ENCODE measurements at places on chromosomes 11 and 22.
A peak's percentile ranks its signal among the peaks of the same experiment; 100 is the strongest.

DNA sequence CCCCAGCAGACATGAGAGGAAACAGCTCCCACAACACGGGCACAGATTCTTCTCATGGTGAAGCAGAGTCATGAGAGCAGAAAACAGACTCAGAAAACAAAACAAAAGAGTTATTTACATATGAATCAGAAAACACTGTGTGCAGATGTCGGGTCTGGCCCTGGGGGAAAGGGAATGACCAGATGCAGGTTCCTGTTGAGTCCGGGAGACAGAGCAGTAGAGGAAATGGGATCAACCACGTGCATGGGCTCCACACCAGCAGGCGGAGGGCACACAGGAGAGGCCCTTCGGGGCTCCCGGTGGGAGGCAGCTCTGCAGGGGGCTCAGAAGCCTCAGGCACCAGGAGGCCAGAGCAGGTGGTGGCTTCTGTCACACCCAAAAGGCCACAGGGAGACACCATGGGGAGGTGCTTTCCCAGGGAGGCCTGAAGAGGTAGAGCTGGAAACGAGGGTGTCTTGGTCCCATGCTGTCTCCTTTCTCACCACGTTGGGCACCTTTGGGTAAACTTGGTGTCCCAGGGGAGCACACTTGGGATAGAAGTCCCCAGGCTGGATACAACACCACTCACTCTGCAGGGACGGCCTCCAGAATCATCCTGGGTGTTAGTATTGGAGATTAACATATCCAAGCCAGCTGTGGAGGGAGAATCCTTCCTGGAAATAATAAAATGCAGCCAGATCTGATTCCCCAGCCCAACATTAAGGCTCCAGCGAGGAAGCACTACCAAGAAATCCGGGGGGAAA, 764.7 kb downstream of the BRD1 start:
- DNase-seq, result no peak

DNA sequence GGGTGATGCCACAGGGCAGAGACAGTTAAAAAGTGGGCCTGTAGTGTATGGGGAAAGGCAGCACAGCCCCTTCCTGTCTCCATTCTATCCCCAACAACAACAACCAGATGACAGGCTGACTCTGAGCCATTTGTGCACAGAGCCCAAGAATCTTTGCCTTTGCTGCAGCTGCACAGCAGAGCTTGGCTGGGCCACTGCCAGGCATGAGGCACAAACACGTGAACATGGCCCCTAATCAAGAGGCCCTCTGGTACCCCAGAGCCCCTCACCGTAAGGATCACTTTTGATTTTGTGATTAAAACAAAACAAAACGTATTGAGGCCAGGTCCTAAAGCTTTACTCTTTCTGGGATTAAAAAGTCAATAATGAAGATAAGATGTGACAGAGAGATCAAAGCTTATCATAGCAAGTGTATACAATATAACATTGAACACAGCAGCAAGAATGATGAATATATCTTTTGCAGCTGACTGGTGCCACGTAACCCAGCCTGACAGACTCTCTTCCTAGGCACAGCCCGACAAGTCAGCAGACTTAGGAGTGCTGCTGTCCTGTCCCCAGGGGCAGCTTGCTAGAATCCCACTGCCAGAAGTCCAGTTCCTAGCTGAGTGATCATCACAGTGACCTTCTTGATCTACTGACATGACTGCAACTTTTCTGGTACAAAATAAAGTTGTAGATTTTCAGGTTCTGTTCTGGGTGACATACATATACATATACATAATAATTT, 117.8 kb downstream of the SERGEF start:
- no peak for DNase-seq

DNA sequence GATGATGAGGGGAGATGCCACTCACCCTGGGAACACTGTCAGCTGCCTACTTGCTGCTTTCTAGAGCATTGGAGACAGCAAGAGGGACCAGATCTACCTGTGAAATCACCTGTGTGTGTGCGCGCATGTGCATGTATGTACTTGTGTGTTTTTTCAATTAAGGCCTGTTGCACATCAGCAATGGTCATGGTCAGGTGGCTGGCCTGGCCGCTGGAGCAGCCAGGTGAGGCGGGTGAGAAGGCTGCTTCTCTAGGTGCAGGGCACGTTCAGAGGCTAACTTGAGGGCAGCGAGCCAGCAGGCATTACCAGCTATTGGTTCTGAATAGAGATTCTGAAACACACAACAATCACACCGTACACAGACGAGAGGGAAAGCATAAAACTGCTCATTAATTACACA, 65.1 kb downstream of the PARVG start:
- DNase-seq, result no peak

GRCh38 chr11:134397304-134398078, 14.6 kb downstream of the B3GAT1 start:
- no peak for DNase-seq

DNA sequence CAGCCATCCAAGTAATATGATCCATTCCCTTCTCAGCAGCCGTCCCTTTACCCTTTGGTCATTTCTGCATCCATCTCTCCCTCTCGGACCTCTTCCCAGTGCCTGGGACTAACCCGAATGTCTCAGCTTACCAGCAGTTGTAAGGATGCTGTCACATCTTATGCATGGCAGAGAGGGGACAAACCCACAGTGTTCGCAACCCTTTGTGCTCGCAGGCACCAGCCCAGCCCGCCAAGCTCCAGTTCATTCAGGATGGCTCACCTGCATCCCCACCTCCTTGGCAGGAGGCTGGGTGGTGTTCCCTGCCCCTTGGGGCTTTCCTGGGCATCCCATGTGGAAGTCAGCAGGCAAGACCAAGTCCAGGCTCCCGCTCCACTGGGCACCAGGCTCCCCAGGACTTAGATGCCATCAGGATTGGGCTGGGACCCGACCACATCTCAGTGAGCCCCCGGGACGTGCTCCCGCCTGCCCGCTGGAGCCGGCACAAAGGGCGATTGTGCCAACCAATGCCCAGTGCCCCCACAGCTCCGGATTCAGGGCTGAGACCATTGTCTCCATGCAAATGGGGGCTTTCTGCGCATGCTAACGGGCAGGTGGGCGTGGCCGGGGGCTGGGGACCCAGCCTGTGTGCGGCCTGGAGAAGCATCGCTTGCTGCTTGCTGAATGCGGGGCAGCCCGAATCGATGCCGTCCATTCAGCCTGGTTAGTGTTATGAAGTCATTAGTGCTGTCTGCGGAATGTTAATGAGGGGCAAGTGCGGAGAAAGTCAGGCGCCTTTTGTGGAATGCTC, 108.6 kb downstream of the KCNQ1OT1 start:
- DNase-seq, result no peak

DNA sequence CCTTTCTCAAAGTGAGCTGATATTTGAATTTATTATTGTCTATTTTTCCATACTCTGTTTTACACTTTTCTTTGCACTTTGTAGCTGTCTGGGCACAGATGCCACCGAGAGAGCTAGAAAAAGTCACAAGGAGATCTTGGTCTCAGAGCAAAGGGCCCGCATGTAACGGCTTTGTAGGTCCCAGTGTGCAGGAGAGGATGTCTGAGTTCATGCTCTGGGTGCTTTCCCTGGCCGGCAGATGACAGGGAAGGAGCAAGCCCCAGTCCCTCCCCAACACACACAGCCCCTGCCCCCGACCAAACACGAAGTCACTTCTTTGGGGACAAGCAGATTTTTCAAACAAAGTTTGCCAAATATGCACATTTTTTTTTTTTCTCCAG, 55.8 kb downstream of the SMIM38 start:
- DNase-seq, result no peak

- peak; percentile 82 for DNase-seq
These were observed 43.6 kb upstream of the POU2AF1 start for GRCh38 chr11:111422494-111423249.

GRCh38 chr11:75328426-75329277, 22.8 kb downstream of the ARRB1 start:
- peak; percentile 76 for DNase-seq

DNA sequence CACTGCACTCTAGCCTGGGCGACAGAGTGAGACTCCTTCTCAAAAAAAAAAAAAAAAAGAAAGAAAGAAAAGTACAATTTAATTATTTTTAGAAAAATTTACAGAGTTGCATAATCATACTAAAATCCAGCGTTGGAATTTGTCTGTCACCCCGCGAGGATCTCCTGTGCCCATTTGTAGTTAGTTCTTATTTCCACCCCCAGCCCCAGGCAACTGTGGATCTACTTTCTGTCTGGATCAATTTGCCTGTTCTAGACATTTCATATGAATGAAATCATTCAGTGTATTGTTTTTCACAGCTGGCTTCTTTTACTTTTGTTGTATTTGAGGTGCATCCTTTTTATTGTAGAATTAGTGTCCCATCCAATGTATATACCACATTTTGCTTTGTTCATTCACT, 102.6 kb upstream of the RASSF10 start:
- DNase-seq, result no peak

GRCh38 chr11:122803716-122804115, 34.6 kb upstream of the CRTAM start:
- no peak for DNase-seq

- DNase-seq, result no peak
These were observed 101.9 kb downstream of the ARL14EP start for GRCh38 chr11:30424844-30425243.

- no peak for DNase-seq
These were observed 6.7 kb downstream of the PLXNB2 start for GRCh38 chr22:50300620-50301257.

DNA sequence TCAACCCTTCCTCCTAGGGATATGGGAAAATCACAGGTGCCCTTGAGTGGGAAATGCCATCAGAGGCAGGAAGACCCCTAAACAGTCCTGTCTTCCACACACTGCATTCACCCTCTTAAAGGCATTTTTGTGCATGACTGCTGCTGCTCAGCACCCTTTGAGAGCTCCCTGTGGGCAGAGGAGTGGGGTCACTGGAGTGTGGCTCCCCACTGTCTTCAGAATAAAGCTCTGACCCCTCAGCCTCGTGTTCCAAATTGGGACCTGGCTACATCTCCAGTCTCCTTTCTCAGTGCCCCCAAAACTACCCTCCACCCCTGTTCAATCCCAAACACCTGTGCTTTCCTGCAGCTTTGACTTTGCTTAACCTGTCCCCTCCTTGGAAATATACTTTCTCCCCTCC, 46.6 kb downstream of the CHRDL2 start:
- no peak for DNase-seq

DNA sequence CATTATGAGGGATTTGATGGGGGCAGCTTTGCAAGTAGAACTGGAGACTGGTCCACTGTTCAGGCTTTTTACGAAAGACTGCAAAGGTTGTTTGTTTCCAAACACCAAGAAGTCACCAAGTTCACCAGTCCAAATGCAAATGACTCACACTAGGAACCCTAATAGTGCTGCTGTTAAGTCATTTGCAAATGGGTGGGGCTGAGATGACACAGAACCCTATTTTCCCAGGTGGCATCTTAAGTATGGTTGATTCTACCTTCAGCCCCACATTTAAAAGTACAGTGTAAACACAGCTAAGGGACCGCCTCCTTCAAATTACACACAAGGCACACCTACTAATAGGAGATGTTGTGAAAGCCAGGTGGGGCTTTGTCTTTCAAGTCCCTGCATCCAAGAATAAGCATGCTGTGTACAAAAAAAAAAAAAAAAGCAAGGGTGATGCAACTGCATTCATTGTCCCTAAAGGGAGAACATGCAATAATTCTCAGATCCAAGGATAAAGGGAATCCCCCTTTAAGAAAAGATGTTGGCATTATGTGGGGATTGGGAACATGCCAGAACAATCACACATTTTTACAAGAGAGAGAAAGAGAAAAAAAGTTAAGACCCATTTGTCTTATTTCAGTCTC, 27.3 kb downstream of the BDNF start:
- no peak for DNase-seq

DNA sequence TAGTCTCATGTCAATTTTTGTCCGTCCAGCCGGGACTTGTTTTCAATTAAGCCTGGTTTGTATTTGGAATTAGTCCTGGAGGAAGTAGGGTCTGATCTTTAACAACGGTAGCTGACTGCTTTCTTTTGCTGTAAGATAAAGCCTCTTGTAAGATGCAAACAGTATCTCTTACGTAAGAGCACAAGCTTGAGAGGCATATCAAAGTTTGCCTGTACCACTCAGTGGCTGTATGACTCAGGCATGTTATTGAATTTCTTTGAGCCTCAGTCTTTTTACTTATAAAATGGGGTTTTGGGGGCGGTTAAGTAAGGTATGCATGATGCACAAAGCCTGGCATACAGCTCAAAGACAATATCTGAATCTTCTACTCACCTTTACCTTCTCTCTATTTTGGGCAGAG, 198.4 kb upstream of the NARS2 start:
- no peak for DNase-seq

GRCh38 chr22:30606455-30607299, at the start of gene TCN2:
TCN2 (plus strand) TSS chr22:30607174; CDS start chr22:30607332, 158 bp downstream.
- DNase-seq, result peak; percentile 15
